AG04449 (cell line): ENCODE measurements at places on chromosomes 11 and 22.

DNA sequence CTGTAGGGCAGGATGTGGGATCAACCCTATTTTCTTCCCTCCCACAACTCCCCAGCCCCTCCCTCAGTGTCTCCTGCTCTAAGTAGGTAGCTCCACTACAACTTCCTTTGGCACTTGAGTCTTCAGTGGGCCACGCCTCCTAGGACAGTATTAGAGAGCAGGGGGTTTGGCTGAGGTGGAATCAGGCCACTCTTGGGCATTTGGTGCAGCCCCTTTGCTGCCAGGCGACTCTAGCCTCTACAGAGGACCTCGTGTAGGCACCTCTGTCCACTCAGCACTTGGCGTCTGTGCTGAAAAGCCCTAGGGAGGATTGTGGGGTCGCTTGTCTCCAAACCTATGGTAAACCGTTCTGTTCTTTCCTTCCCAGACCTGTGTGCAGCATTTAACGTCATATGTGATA lies 2.7 kb downstream of the FADD start:
- DNase-seq: no peak

DNA sequence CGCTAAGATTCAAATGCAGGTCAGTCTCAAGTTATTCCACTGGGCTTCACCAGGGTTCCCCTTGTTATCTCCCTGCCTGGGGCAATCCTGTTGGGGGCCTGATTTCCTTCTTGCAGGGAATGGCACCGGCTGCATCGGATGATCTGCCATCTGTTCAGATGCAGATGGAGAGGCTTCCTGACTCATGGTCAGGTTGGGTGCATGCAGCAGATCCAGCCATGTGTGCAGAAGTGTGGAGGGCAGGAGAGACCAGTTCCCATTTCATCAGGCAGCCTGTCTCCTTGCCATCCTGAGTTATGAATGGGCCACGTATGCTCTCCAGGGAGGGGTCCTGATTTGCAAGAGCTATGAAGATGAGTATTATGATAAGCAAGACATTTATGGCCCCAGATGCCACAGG lies 161.2 kb upstream of the PLET1 start:
- no peak for DNase-seq

GRCh38 chr11:30128269-30128932 lies 102.4 kb upstream of the FSHB start:
- DNase-seq: no peak

- DNase-seq: no peak
Measured at GRCh38 chr11:32418836-32419235, 16.5 kb downstream of the WT1 start.
